ENCODE measurements at places on chromosomes 16 and 17. TPM values are rescaled to one million over a fixed set of nuclear protein-coding genes. Genes with fewer than 3 reads are reported as not detected.

DNA sequence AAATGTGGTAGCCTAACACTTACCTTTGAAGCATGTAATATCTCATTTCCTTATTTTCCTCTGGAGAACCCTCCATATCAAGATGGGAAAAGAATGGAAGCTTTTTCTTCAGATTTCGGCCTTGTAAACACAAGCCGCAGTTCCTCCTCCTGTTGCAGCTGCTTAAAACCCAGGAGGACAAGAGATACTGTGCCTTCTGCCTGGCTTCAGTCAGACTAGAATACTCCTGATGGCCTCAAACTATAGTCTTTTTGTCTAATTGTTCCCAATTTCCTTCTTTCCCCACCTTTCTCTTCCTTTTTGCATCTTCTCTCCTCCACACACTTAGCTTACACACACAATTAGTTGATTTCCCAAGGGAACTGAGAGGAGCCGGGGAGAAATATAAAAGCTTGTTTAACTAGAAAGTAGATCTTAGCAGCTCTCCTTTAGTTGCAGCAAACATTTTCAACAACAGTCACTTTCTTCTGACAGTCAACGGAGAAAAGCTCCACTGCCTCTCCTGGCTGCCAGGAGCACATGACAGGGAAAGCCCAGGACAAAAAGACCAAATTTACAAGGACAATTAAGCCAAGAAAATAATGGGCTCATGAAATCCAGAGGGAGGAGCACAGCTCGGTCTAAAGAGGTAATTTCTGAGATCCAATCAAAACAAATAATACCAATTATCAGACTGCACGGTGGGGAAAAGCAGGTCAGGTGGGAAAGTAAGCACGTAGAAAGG lies 76.4 kb upstream of the C17orf78 start:
- H3K36me3 ChIP-seq = peaks cover 3% of the 10 kb centered on the region
- H3K4me3 ChIP-seq = no peak overlapping the region
- H3K27ac ChIP-seq = peak overlapping the region; percentile 53
- H3K27me3 ChIP-seq = no peaks in the 10 kb centered on the region

Gene GPT2
- 7.9 TPM for total RNA-seq

Gene TVP23A
- not detected for total RNA-seq

DNA sequence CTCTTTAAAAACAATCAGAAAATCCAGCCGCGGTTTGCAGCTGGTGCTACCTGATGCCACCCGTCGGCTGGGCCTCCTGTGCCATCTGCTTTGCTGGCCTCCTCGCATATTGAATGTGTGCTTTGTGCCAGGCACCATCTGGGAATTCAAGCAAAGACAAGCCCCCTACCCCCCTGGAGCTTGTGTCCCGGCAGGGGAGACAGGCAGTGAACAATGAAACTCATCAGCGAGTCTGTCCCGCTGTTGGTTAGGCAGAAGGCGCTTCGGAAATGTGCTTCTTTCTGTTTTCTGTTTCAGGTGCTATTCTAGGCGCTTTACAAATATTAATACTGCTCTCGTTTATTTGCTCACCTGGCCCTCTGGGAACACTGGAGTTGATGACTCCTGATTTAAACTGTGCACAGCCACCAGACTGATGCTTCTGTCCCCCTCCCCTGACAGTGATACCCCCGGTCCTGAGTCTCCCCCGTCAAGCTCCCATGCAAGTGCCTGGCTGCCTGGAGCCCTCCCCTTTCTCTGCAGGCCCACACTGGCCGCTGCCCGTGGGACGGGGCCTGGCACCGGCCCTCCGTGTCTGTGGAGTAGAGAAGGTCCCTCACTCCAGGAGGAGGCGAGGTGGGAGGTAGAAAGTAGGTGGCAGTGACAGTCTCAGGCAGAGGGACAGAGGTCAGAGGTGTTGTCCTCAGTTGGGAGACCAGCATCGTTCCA lies 126.1 kb upstream of the PLCG2 start:
- DNase-seq = no peak
- no peaks in the 10 kb centered on the region for H3K27me3 ChIP-seq
- H3K4me3 ChIP-seq = no peak overlapping the region
- no peak overlapping the region for H3K27ac ChIP-seq

Gene PITPNC1
- 10.9 TPM for total RNA-seq

Gene GJC1
- total RNA-seq = 9.9 TPM

- peak overlapping the region; percentile 15 for H3K4me3 ChIP-seq
- no peak overlapping the region for H3K27ac ChIP-seq
- no peaks in the 10 kb centered on the region for H3K36me3 ChIP-seq
- no peak for DNase-seq
Observed at GRCh38 chr17:66430846-66431795, 128.7 kb downstream of the PRKCA start.

Gene CHAD
- total RNA-seq = not detected

GRCh38 chr17:65956814-65957213 lies 235.1 kb downstream of the CEP112 start:
- DNase-seq = no peak
- H3K4me1 ChIP-seq = no peaks in the 10 kb centered on the region
- no peaks in the 10 kb centered on the region for H3K36me3 ChIP-seq
- no peak overlapping the region for H3K27ac ChIP-seq

Gene RNF222
- not detected for total RNA-seq

Gene PRDM7
- not detected for total RNA-seq

DNA sequence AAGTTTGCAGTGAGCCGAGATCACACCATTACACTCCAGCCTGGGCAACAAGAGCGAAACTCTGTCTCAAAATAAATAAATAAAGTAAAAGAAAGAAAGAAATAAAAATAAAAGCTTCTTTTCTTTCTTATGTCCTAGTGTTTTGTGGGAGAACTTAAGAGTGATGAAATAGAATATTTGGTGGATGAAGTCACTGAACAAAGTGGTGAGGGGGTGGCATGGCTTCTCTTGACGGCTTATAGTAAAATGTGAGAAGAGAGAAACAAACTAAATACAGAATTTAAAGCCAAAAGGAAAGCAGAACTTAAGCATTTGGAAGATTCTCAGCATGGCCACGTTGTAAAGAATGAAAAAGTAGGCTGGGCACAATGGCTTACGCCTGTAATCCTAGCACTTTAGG lies 15.3 kb downstream of the SGF29 start:
- H3K36me3 ChIP-seq = peaks cover 5% of the 10 kb centered on the region
- no peaks in the 10 kb centered on the region for H3K27me3 ChIP-seq
- DNase-seq = no peak
- H3K4me1 ChIP-seq = no peaks in the 10 kb centered on the region
- H3K27ac ChIP-seq = no peak overlapping the region

DNA sequence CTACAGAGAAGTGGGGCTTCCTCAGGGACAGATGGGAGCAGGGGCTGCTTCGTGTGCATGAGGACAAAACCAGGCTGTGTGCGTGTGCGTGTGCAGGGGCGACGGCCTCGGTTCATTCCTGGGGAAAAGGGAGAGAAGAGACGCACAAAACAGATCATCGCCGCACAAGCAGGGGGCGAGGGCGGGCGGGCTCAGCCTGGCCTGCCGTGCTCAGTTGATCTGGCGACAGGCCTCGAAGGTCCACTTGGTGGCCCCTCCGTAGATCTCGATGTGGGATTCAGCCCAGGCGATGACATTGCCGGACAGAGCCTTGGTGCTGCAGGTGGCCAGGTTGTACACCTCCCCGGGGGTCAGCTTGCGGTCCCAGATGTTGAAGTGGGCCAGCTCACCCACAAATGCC lies 5.8 kb downstream of the NPTX1 start:
- peaks cover 11% of the 10 kb centered on the region for H3K4me1 ChIP-seq
- H3K4me3 ChIP-seq = no peak overlapping the region
- H3K27ac ChIP-seq = no peak overlapping the region
- DNase-seq = no peak

GRCh38 chr17:77563439-77564102 lies 394.9 kb upstream of the TNRC6C start:
- no peak overlapping the region for H3K27ac ChIP-seq
- H3K4me1 ChIP-seq = no peaks in the 10 kb centered on the region
- H3K4me3 ChIP-seq = no peak overlapping the region
- H3K36me3 ChIP-seq = no peaks in the 10 kb centered on the region

- H3K36me3 ChIP-seq = no peaks in the 10 kb centered on the region
- peaks cover 8% of the 10 kb centered on the region for H3K4me1 ChIP-seq
- H3K27me3 ChIP-seq = no peaks in the 10 kb centered on the region
- no peak within 1 kb of the TSS for H3K27ac ChIP-seq
Observed at GRCh38 chr16:85898521-85899442, at the start of gene IRF8. TSS of gene IRF8 (plus strand) at chr16:85899162. CDS start at chr16:85903016, 3,854 bp downstream.

Gene CLDN7
- total RNA-seq = not detected

DNA sequence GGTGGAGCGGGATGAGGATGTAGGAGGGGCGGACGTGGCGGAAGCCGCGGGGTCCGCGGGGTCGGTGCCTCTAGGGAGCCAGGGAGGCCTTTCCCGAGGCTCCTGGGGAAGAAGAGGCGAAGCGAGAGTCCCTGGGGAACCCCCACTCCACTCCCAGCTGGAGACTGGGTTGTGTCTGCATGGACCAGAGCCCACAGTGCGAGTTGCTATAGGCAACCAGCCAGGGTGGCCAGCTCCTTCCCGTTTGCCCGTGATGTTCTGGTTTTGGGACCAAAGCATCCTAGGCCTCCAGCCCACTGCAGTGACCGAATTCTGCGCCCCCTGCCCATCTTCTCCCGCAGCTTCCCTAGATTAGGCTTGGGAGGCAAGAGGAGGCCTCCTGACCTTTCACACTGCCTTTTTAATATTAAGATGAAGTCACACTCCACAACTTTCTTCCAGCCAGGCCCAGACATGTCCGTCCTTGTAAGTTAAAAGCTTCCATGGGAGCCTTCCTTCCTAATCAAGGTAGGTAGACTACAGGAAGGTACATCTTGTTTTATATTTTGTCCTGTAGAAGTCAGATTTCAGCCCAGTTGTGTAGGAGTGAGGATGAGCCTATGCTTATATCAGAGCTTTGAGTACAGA lies 469 bp downstream of the AMZ2 start:
- H3K27ac ChIP-seq = peak overlapping the region; percentile 97
- no peak for DNase-seq
- H3K36me3 ChIP-seq = peaks cover 3% of the 10 kb centered on the region
- no peaks in the 10 kb centered on the region for H3K27me3 ChIP-seq
- H3K4me1 ChIP-seq = peaks cover 14% of the 10 kb centered on the region
- peak overlapping the region; percentile 83 for H3K4me3 ChIP-seq

- no peaks in the 10 kb centered on the region for H3K36me3 ChIP-seq
- H3K4me3 ChIP-seq = no peak overlapping the region
- no peaks in the 10 kb centered on the region for H3K27me3 ChIP-seq
- H3K4me1 ChIP-seq = peaks cover 17% of the 10 kb centered on the region
Observed at GRCh38 chr17:82018152-82018988, 4.3 kb downstream of the CENPX start.

Gene NOG
- not detected for total RNA-seq

Gene ADAD2
- total RNA-seq = not detected

GRCh38 chr16:69465083-69465721 lies 40.8 kb downstream of the CYB5B start:
- no peak overlapping the region for H3K27ac ChIP-seq
- no peaks in the 10 kb centered on the region for H3K4me1 ChIP-seq
- no peaks in the 10 kb centered on the region for H3K27me3 ChIP-seq

DNA sequence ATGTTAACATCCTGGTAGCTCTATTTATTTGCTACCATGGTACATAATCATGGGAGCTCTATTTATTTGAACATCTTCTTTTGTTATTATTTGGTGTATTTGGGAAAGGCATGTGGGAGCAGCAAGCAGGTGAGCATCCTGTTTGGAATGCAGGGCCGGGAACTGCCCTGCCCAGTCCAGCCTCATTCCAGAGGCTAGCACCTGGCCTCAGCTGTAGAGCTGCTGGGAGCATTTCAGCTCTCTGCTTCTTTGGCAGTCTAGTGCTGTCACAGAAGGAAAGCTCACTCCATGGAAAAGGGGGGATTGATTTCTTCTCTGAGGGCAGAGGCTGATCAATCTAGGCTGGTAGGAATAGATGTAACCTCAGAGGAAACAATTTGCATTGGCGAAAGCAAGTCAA lies 112.5 kb downstream of the WWOX start:
- H3K27me3 ChIP-seq = no peaks in the 10 kb centered on the region
- DNase-seq = no peak
- H3K4me1 ChIP-seq = no peaks in the 10 kb centered on the region
- no peak overlapping the region for H3K4me3 ChIP-seq

GRCh38 chr16:85782451-85782850 lies 16.9 kb downstream of the EMC8 start:
- no peak for DNase-seq
- H3K27ac ChIP-seq = no peak overlapping the region
- no peak overlapping the region for H3K4me3 ChIP-seq
- H3K4me1 ChIP-seq = peaks cover 2% of the 10 kb centered on the region

Gene MT1E
- total RNA-seq = 456 TPM

- H3K4me3 ChIP-seq = no peak overlapping the region
- no peaks in the 10 kb centered on the region for H3K27me3 ChIP-seq
- no peaks in the 10 kb centered on the region for H3K4me1 ChIP-seq
- H3K36me3 ChIP-seq = peaks cover 3% of the 10 kb centered on the region
- DNase-seq = no peak
Observed at GRCh38 chr16:54055191-54055590, 231.4 kb downstream of the IRX3 start.

GRCh38 chr17:17870247-17870646 lies 33.5 kb upstream of the SREBF1 start:
- no peak for DNase-seq
- H3K27me3 ChIP-seq = no peaks in the 10 kb centered on the region
- no peak overlapping the region for H3K4me3 ChIP-seq

Gene EMC8
- total RNA-seq = 11.9 TPM

DNA sequence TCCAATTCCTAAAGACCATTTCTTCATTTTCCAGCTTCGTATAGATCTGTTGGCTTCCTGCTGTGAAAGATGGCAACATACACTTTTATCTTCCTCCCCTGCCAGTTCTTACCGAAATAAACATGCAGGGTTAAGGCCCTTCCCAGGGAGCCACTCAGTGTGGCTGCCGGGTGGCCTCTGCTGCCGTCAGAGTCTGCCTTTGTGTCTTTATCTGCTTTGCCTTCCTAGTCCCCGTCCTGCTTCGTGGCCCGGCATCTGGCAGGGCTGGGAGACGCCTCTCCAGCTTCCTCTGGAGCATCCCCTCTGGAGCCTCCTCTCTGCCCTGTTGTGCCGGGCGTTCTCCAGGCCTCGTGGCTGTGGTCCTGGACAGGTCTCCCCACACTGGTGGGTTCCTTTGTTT lies 30.3 kb upstream of the CAPN15 start:
- H3K36me3 ChIP-seq = peaks cover 12% of the 10 kb centered on the region
- H3K27me3 ChIP-seq = no peaks in the 10 kb centered on the region
- H3K4me1 ChIP-seq = no peaks in the 10 kb centered on the region
- no peak overlapping the region for H3K4me3 ChIP-seq
- no peak overlapping the region for H3K27ac ChIP-seq
- DNase-seq = no peak

GRCh38 chr16:47866423-47866822 lies 289.4 kb downstream of the ABCC12 start:
- no peak overlapping the region for H3K27ac ChIP-seq
- no peaks in the 10 kb centered on the region for H3K27me3 ChIP-seq
- no peaks in the 10 kb centered on the region for H3K36me3 ChIP-seq
- no peak for DNase-seq
- H3K4me3 ChIP-seq = no peak overlapping the region

Gene MYH1
- not detected for total RNA-seq

- H3K36me3 ChIP-seq = no peaks in the 10 kb centered on the region
- no peak overlapping the region for H3K27ac ChIP-seq
- H3K4me1 ChIP-seq = no peaks in the 10 kb centered on the region
Observed at GRCh38 chr17:14730821-14731220, 429.9 kb downstream of the HS3ST3B1 start.

Gene ACE
- total RNA-seq = 72.6 TPM

Data from ascending aorta (tissue), 2 donors.